ENCODE measurements at places on chromosomes 2 and 18.

DNA sequence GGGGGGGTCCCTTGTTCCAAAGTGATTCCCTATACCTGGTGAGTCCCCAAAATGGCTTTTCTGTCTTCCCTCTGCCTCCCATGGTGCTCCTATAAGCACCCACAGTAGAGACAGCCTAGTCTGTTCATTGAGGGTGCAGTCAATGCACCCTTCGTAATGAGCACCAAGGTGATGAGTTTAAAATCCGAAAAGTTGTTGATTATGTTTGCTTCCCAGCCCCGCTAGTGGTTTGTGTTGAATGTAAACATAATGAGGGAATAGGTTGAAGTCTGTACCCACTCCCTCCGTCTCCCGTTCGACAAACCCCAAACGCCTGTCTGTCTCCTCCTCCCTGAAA is 2.3 kb downstream of the FOSL2 start:
- no peak for ATAC-seq

- no peak for ATAC-seq
Observed at GRCh38 chr2:29269765-29270109, 154.5 kb downstream of the CLIP4 start.

DNA sequence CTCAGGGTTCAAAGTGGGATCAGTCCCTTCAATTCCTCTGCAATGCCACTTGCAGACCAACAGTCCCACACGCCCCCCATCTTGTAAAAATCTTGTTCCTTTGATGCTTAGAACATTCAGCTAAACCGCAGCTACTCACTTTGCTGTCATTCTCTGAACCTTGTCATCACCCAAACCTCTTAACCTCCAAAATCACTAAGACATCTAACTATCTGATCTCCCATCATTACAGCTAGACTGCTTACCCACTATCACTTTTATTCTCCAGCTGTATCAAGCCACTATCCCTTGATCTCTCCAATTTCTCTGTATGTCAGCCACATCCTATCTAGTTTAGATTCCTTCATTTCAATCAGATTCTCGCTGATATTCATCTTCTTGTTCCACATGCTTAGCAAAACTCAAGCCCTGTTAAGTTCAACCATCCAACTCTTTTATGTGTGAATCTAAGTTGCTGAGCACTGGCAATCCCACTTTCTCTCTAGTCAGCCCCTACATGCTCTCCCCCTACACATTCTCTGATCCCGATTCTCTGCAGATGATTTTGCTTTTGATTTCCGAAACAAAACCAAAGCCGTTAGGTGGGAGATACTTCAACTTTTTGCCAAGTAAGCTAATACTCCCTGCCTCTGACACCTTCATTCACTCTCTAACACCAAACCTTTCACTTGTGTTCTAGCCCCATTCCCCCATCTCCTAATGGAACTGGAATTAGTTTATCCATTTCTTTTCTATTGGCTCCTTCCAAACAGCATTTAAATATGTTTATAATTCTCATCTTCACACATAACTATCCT is 4.6 kb downstream of the GTF3C2 start:
- ATAC-seq, result no peak

GRCh38 chr18:14025306-14025940 is 106.8 kb downstream of the ZNF519 start:
- ATAC-seq, result no peak

- no peak for ATAC-seq
Observed at GRCh38 chr2:75162897-75163296, 36.4 kb downstream of the TACR1 start.

DNA sequence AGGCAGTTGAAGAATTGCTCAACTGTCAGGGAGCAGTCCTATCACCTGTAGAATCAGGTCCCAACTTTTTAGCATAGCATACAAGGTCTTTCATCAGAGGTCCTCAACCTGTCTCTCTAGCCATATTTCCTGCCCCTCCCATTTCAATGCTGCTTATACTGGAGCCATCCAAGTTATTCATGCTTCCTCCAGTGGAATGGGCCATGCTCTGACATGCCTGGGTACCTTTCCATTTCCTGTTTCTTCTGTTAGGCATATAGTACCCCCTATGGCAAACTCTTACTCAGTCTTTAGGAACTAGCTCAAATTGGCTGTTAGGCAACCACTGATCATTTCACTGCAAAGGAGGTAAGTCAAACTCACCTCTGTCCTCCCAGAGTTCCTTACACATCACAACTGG is 51.0 kb upstream of the ABCA12 start:
- no peak for ATAC-seq

DNA sequence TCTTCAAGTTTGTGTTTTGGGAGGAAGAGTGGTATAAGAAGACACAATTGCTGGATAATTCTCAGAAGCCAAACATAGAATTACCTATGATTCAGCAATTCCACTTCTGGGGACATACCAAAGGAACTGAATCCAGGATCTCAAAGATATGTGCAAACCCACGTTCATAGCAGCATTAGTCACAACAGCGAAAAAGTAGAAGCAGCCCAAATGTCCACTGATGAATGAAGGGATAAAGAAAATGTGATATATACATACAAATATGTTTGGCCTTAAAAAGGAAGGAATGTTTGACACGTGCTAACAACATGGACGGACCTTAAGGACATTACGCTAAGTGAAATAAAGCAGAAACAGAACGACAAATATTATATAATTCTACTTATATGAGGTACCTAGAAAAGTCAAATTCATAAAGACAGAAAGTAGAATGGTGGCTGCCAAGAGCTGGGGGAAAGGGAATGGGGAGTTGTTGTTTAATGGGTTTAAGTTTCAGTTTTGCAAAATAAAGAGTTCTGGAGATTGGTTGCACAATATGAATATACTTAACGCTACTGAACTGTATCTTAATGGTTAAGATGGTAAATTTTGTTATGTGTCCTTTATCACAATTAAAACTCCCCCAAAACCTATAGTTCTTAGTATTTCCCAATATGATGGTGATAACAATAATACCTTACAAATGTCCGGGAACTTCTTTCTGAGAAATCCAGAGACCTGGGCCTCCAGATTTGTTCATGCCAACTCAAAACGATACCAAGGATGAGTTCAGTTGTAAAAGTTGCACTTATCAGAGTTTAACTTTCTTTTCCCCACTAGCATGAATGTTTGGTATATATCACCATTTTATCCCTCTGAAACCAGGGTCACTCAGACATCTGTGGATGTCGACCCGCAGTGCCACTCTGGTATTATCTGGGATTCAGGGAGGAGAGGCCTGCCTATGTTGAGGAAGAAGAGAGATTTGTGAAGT is 33.7 kb upstream of the WIPF1 start:
- no peak for ATAC-seq

GRCh38 chr2:41763141-41763540 is 284.7 kb upstream of the PKDCC start:
- no peak for ATAC-seq

DNA sequence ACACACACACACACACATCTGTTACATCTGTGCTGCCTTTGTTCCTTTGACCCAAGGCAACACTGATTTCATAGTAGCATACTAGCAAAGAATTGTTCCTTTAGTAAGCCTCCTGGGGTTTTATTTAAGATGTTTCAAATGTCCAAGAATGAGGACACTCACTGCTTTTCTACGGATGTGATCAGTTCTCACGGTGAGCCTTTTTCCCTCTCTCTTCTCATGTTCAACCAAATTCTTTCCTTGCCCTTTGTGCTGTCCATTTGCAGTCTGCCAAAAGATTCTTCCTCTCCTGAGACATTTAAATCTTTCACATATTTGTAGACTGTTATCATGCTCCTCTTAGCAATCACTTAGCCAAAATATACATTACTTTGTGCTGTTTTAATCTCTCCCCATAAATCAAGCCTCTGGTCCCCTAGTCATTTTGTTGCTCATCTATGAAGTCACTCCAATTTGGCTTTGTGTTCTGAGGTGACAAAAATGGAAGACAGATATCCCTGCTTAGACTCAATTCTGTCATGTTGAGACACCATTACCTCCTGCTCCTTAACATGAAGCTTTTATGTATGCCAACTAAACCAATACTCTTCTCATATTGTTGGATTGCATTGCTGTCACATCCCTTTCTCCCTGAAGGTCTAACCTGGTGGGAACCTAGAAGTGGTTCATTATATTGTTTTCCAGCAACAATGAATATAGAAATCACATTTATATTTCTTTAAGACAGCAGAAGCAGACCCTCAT is 1605.3 kb upstream of the ACVR2A start:
- no peak for ATAC-seq

- no peak for ATAC-seq
Observed at GRCh38 chr2:52220393-52220792, 1188.5 kb upstream of the NRXN1 start.

GRCh38 chr2:108565778-108566375 is 31.6 kb downstream of the LIMS1 start:
- no peak for ATAC-seq

GRCh38 chr2:54630858-54631497 is 92.5 kb upstream of the EML6 start:
- ATAC-seq, result no peak

DNA sequence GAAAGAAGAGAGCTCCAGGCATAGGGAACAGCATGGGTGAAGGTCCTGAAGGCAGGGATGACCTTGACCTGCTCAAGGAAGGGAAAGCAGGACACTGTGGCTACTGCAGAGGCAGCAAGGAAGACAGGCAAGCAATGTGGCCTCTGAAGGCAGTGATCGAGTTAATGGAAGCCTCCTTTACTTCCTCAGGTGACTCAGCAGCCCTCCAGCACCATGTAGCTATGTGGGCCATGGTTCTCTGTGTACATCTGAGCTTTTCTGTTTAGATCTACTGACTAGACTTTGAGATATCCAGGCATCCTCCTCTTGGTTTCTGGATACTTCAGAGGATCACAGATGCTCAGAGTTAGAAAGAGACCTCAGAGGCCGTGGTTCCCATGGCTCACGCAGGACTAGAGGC is 107.3 kb upstream of the PID1 start:
- no peak for ATAC-seq

DNA sequence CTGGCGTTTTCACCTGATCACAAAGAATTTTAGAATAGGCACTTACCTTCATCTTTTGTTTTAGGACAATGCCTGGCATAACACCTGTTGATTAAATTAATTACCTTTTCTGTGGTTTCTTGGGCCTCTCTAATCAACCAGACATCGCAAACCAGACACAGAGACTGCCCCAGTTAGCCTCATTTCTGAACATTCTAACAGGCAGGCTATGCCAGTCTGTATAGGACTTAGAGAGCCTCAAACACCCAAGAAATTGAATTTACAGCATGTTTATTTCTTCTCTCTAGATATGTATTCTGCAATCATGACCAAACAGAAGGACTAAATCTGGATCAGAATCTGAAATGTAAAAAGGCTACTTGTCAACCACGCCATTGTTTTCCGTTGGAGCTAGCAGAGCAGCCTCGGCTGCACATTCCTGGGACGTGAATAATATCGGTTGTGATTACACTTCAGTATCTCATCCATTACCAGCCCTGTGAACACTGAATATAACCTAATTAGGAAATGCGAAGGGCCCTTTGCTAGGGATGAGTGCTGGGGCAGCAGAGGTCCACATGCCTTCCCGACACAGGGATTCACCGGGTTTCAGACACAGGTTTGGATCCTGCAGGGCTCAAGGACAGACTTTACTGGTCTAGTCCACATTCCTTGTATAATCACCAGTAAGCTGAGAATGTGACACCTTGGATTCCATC is 17.5 kb upstream of the CDC42EP3 start:
- ATAC-seq, result no peak

GRCh38 chr2:136751406-136751805 is 13.9 kb upstream of the THSD7B start:
- ATAC-seq, result no peak

DNA sequence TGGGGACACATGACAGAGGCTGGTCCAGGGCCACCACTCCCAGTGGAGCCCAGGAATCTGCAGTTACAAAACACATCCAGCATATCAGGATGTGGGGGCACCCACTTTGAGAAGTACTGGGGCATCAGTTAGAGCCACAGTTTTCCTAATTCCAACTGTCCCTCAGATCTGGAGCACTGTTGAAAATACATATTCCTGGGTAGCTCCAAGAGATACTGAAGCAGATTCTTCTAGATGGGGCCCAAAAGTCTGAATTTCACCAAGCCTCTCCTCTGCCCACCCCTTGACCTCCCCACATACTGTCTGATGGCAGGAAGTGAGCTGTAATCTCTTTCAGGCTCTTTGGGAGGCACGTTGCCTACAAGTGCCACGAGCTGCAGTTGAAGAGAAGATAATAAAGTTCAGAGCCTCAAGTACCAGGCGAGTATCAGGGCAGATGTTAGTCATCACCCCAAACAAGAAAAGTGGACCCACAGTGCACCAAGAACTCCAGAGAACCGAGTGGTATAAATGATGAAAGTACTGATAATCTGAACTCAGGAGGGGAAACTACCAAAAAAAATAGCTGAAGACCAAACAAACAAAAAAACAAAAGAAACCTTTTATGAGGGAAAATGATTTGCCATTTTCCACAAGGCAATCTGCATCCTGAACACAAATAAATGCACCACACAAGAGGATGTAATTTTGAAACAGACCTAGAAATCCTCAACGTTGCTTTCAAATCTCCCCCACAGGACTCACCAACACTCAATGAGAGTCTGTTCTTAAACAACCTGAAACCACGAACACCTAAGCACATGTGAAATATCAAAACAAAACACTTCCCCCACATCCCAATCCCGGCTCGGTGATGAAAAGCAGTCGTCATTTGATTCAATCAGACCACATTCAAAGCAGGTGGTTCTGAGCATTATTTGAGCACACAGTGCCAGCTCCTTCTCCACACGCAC is 98.7 kb downstream of the TCF4 start:
- ATAC-seq, result peak; percentile 85

- ATAC-seq, result no peak
Observed at GRCh38 chr2:3604991-3605961, 10.4 kb downstream of the COLEC11 start.

GRCh38 chr2:56009758-56010458 is 86.3 kb upstream of the EFEMP1 start:
- ATAC-seq, result no peak

DNA sequence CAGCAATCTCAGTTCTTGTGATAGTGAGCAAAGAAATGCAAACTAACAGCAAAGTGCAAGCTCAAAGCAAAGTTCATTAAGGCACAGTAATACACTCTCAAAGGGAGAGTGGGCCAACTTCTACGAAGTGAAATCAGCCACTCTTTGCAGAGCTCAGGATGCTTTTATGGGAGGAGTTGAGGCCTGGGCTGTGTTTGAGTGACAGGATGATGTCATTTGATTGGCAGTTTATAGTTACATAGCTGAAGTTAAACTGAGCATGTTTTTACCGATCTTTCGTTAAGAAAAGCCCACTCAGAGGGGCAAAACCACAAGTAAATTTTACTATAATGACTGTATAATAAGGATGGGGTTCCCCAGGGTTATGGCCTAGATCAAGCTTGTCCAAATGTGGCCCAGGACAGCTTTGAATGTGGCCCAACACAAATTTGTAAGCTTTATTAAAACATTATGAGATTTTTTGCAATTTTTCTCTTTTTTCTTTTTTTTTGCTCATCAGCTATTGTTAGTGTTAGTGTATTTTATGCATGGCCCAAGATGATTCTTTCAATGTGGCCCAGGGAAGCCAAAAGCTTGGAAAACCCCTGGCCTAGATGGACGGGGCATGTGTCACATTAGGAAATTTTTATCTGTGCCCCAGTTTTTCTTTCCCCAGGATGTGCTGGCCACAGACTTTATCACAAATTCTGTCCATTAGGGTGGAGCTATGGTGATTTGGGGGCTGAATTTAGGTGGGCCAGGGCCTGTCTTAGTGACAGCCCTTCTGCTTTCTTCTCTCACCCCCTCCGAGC is 8.3 kb upstream of the DNAH7 start:
- ATAC-seq, result peak; percentile 37

GRCh38 chr18:23237524-23238151 is 102.4 kb downstream of the CABLES1 start:
- ATAC-seq, result peak; percentile 71

- no peak for ATAC-seq
Observed at GRCh38 chr2:175461839-175462238, 280.3 kb upstream of the ATP5MC3 start.

- ATAC-seq, result peak; percentile 27
Observed at GRCh38 chr2:54966165-54966832, 84.0 kb downstream of the RTN4 start.

Data from stimulated activated memory B cell treated with anti-CD40 and anti-IgM and Interleukin-4, amounts not matched to agents 10 μg/mL and 1 μg/mL and 100 μg/mL, for 72 hours (primary cell).